ENCODE measurements at places on chromosomes 12 and 14. TPM values are rescaled to one million over a fixed set of nuclear protein-coding genes. Genes with fewer than 3 reads are reported as not detected.

Gene ABCC9
- 19.6 TPM for total RNA-seq

Gene TNFRSF1A
- total RNA-seq, result 384 TPM

Gene SOAT2
- total RNA-seq, result 0.99 TPM

Gene PTPRQ
- 2.4 TPM for total RNA-seq

Gene TGFB3
- total RNA-seq, result 67.1 TPM

Gene INHBC
- not detected for total RNA-seq

Gene KRT6B
- total RNA-seq, result not detected

Gene PRB2
- total RNA-seq, result not detected

Gene ZNF385A
- total RNA-seq, result 19.0 TPM

GRCh38 chr12:108102363-108102762, 26.7 kb upstream of the WSCD2 start:
- no peaks in the 10 kb centered on the region for H3K36me3 ChIP-seq
- no peak overlapping the region for H3K4me3 ChIP-seq
- H3K27me3 ChIP-seq, result no peaks in the 10 kb centered on the region
- no peak for DNase-seq
- H3K4me1 ChIP-seq, result no peaks in the 10 kb centered on the region

- no peak overlapping the region for H3K4me3 ChIP-seq
- no peak for DNase-seq
Measured at GRCh38 chr12:2689879-2690278, 104.9 kb upstream of the FKBP4 start.

DNA sequence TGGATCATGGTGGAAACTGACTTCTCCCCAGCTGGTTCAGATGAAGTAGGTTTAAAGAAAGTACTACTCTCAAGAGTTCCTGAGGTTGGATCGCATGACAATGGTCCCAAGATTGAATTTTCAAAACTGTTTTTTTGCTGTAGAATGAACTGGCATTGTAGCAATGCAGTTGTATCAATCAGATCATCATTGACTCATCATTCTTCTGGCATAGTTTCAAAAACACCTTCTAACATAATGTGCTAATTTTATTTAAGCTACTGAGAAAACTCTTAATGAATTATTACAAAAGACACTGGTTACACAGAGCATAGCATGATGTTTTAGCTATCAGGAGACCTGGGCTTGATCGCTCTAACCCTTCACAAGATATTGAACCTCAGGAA, 384.5 kb upstream of the DCN start:
- H3K36me3 ChIP-seq, result no peaks in the 10 kb centered on the region
- H3K27me3 ChIP-seq, result no peaks in the 10 kb centered on the region
- H3K4me3 ChIP-seq, result no peak overlapping the region
- no peak for DNase-seq
- H3K27ac ChIP-seq, result no peak overlapping the region
- no peaks in the 10 kb centered on the region for H3K4me1 ChIP-seq

- no peak for DNase-seq
- no peak overlapping the region for H3K4me3 ChIP-seq
- no peak overlapping the region for H3K27ac ChIP-seq
Measured at GRCh38 chr14:89455412-89455811, 38.4 kb upstream of the FOXN3 start.

DNA sequence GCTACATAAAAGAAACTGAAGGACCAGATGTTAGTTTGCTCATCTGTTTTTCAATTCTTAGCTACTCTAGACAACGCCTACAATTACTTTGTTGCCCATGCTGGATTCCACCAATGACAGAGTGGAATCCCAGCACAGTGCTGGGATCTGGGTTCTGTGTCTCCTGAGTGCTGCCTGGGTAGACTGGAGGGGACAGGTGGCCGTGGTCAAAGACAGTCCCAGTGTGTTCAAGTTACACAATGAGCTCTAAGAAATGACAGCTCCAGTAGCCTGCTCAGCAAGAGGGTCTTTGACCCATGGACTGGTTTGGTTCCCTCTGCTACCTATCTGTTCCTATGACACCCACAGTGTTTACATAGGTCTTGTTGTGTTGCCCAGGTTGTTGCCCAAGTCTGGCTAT, 38.5 kb downstream of the C2CD5 start:
- no peak overlapping the region for H3K4me3 ChIP-seq
- H3K4me1 ChIP-seq, result no peaks in the 10 kb centered on the region

DNA sequence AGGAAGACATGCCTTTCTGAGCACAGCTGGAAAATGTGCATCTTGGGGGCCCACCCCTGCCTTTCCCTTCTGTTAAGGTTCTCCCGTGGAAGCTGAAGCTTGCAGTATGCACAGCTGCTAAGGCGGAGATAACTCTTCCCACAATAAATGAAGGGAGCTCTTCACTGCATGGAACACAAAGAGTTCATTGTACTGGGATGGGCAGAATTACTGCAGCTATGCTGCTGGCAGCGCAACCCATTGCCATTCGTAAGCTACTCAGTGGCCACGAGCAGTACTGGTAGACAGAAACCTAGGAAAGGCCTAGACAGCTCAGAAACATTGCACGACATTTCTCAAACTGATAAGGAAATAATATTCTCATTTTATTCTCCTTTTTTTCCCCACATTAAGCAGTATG, 310.2 kb downstream of the MDGA2 start:
- no peaks in the 10 kb centered on the region for H3K36me3 ChIP-seq
- H3K4me1 ChIP-seq, result no peaks in the 10 kb centered on the region
- H3K4me3 ChIP-seq, result no peak overlapping the region
- H3K27ac ChIP-seq, result no peak overlapping the region
- no peaks in the 10 kb centered on the region for H3K27me3 ChIP-seq
- DNase-seq, result no peak

GRCh38 chr12:61765926-61766325, 494.3 kb upstream of the USP15 start:
- no peak for DNase-seq
- no peaks in the 10 kb centered on the region for H3K36me3 ChIP-seq
- H3K27me3 ChIP-seq, result no peaks in the 10 kb centered on the region
- no peak overlapping the region for H3K4me3 ChIP-seq
- H3K27ac ChIP-seq, result no peak overlapping the region

- no peaks in the 10 kb centered on the region for H3K27me3 ChIP-seq
- peaks cover 23% of the 10 kb centered on the region for H3K4me1 ChIP-seq
- H3K36me3 ChIP-seq, result no peaks in the 10 kb centered on the region
- H3K4me3 ChIP-seq, result no peak overlapping the region
- no peak for DNase-seq
Measured at GRCh38 chr14:105529569-105530284, 3.3 kb downstream of the TMEM121 start.

DNA sequence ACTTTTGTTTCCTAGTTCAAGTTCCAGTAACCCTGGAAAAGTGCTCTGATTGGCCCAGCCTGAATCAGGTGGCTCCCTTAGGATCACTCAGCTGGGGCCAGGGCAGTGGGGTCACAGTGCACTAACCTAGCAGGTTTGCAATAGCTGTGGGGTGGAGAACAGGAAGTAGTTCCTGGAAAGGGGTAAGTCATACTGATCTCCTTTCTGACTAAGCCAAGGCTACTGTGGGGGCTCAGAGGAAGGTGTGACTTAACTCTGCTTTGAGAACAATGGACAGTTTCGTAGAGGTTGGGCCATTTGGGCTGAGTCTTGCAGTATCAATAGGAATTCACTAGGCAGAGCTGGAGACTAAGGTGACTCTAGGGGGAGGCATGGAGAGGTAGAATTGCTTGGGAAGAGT, 89.4 kb downstream of the KIF26A start:
- no peak for DNase-seq
- no peaks in the 10 kb centered on the region for H3K27me3 ChIP-seq
- no peak overlapping the region for H3K4me3 ChIP-seq
- H3K27ac ChIP-seq, result no peak overlapping the region
- H3K36me3 ChIP-seq, result no peaks in the 10 kb centered on the region

GRCh38 chr12:132496710-132497109, 6.8 kb downstream of the FBRSL1 start:
- no peak for DNase-seq
- H3K4me3 ChIP-seq, result no peak overlapping the region
- H3K27me3 ChIP-seq, result no peaks in the 10 kb centered on the region
- peaks cover 63% of the 10 kb centered on the region for H3K4me1 ChIP-seq
- H3K36me3 ChIP-seq, result no peaks in the 10 kb centered on the region
- H3K27ac ChIP-seq, result no peak overlapping the region

GRCh38 chr12:127383281-127383680, 883.7 kb upstream of the TMEM132C start:
- no peak overlapping the region for H3K4me3 ChIP-seq
- H3K27ac ChIP-seq, result no peak overlapping the region
- DNase-seq, result no peak
- H3K27me3 ChIP-seq, result no peaks in the 10 kb centered on the region
- H3K36me3 ChIP-seq, result no peaks in the 10 kb centered on the region

DNA sequence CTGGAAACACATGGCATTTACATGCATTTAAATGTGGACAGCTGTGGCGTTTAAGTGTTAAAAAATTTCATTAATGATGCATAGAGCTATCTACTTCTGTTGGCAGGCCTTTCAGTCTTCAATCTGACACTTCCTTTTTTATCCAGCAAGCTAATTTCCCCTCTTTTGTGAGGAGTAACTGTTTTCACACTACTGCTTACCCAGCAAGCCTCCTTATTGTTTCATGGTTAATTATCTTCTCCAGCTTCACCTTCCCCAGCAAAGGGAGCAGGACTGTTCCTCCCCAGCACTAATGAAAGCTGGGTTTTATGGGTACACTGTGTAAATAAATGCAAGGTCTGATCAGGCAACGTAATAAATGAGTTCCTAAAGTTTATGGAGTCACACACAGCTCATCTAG, 129.4 kb upstream of the NPAS3 start:
- H3K36me3 ChIP-seq, result peaks cover 6% of the 10 kb centered on the region
- peaks cover 42% of the 10 kb centered on the region for H3K4me1 ChIP-seq
- H3K27ac ChIP-seq, result no peak overlapping the region
- DNase-seq, result no peak
- no peak overlapping the region for H3K4me3 ChIP-seq

DNA sequence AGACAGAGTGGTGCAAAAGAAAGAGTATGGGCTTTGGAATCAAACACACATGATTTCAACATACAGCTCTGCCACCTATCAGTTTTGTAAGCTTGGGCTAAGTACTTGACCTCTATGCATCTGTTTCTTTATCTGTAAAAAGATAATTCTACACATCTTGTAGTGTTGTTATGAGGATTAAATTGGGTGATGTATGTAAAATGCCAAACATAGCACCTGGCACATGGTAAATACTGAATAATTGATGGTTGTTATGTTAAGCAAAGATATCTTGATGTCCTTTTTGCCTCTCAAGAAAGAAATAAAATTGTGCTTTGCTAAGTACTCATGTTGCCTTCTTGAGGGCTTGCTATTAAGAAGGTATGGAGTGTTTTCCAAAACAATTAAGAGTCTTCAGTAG, 2.3 kb upstream of the CSRP2 start:
- no peaks in the 10 kb centered on the region for H3K36me3 ChIP-seq
- no peak overlapping the region for H3K4me3 ChIP-seq
- H3K27ac ChIP-seq, result peak overlapping the region; percentile 96
- H3K27me3 ChIP-seq, result no peaks in the 10 kb centered on the region
- no peak for DNase-seq

GRCh38 chr12:52180971-52181628, 10.7 kb downstream of the KRT80 start:
- DNase-seq, result no peak
- no peaks in the 10 kb centered on the region for H3K36me3 ChIP-seq
- H3K4me1 ChIP-seq, result peaks cover 28% of the 10 kb centered on the region
- H3K4me3 ChIP-seq, result no peak overlapping the region

GRCh38 chr12:53048033-53048779, 1.7 kb upstream of the TNS2 start:
- peak overlapping the region; percentile 78 for H3K4me3 ChIP-seq
- H3K4me1 ChIP-seq, result peaks cover 37% of the 10 kb centered on the region
- H3K27me3 ChIP-seq, result no peaks in the 10 kb centered on the region
- no peak for DNase-seq
- H3K27ac ChIP-seq, result peak overlapping the region; percentile 95

DNA sequence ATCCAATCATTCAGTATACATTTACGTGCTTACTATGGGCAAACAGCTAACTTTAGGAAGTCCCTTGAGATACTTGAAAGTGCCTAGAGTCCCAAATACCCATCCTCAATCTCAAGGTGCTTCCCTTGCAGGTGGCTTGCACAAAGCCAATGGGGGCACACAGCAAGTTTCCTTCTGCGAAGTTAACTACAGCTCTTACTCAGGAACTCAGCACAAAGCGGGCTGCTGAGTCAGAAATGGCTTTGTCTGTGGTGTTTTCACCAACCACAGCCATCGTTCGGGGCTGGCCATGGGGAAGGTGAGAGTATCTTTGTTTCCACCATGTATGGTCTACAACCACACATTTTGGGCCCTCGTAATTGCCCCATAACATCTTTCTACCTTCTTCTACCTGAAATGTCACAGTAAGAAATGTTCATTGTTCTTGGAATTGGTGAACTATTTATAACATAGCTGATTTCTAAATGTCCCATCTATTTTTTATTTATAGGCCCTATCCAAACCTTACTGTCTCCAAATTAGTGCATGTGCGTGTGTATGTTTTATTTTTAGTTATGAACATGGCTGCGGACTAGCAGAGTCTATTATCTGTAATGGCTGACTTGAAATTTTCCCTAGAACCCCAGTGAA, 13.9 kb downstream of the MFAP5 start:
- no peak overlapping the region for H3K4me3 ChIP-seq
- no peak for DNase-seq
- H3K36me3 ChIP-seq, result no peaks in the 10 kb centered on the region

DNA sequence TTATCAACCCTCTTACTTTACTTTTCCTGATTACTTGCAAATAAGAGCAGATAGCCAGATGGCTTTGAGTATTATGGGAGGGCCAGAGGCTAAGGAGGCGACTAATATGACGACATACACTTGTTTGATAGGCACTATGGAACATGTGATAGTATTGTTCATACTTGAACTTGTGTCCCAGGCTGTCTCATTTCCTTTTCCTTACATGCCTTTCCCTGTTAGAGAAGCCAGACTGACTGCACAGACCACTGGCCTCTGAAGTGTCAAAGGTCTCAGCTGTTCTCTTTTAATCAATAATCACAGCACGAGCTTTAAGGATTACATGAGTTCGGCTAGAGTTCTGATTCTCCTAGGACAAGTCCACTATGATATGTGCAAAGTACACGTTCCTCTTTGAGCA, 326.0 kb downstream of the PRKD1 start:
- no peaks in the 10 kb centered on the region for H3K4me1 ChIP-seq
- H3K27ac ChIP-seq, result no peak overlapping the region
- H3K27me3 ChIP-seq, result no peaks in the 10 kb centered on the region
- DNase-seq, result no peak
- peaks cover 6% of the 10 kb centered on the region for H3K36me3 ChIP-seq

DNA sequence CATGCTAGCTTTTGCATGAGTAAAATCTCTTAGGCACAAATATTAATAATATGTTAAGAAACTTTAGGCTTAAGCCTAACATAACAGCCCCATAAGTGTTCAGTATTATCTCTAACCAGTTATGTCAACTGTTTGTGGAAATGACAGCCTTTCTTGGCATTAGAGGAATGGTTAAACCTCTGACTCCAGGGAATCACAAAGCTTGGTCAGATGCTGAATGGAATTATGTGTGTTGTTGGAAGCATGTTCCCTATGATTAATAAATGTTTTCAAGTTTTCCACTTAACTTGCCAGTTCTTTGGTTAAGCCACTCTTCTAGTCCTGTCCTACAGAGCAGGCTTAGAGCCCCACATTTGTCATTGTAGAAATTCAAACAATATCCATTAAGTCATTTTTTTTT, 17.0 kb downstream of the PSEN1 start:
- no peaks in the 10 kb centered on the region for H3K4me1 ChIP-seq
- H3K27me3 ChIP-seq, result no peaks in the 10 kb centered on the region
- H3K4me3 ChIP-seq, result no peak overlapping the region
- no peak for DNase-seq
